ENCODE measurements at places on chromosomes 11 and 22. TPM values are rescaled to one million over a fixed set of nuclear protein-coding genes. Genes with fewer than 3 reads are reported as not detected.

Gene USP2
- 0.53 TPM for total RNA-seq

Gene GRAMD1B
- total RNA-seq: 45.0 TPM

Gene OR51B5
- not detected for total RNA-seq

Gene MDK
- 21.8 TPM for total RNA-seq

Gene ALDH3B1
- total RNA-seq: 133 TPM

Gene PICK1
- 11.8 TPM for total RNA-seq

Gene RASD2
- 1.2 TPM for total RNA-seq

Gene CBX7
- total RNA-seq: 1.3 TPM

Gene HOATZ
- total RNA-seq: not detected

Gene C11orf21
- total RNA-seq: not detected

Gene CBLIF
- total RNA-seq: not detected

Gene MMP13
- not detected for total RNA-seq

Gene MMP7
- total RNA-seq: 24.6 TPM

Gene GRIA4
- not detected for total RNA-seq

Gene HTR3B
- total RNA-seq: not detected

Gene OR8H2
- total RNA-seq: not detected

Gene WNT7B
- 87.1 TPM for total RNA-seq

Gene SLC6A5
- not detected for total RNA-seq

Gene TRIM49
- not detected for total RNA-seq

Gene TANGO2
- 15.4 TPM for total RNA-seq

Gene TSPAN18
- total RNA-seq: 2.4 TPM

Gene MYEOV
- 112 TPM for total RNA-seq

Gene GAS2L1
- 34.4 TPM for total RNA-seq

Gene IGSF9B
- 1.7 TPM for total RNA-seq

Gene ENDOD1
- 12.8 TPM for total RNA-seq

Gene SLC37A2
- total RNA-seq: 0.12 TPM

Gene HBB
- not detected for total RNA-seq

Gene OR52H1
- total RNA-seq: not detected

Gene IFITM10
- 1.3 TPM for total RNA-seq

Gene BRSK2
- total RNA-seq: 5.4 TPM

Data from A549 treated with CORT108297 at 1 μM for 4 hours (cell line).